ENCODE measurements at places on chromosomes 11 and 22.
A peak's percentile ranks its signal among the peaks of the same experiment; 100 is the strongest.

DNA sequence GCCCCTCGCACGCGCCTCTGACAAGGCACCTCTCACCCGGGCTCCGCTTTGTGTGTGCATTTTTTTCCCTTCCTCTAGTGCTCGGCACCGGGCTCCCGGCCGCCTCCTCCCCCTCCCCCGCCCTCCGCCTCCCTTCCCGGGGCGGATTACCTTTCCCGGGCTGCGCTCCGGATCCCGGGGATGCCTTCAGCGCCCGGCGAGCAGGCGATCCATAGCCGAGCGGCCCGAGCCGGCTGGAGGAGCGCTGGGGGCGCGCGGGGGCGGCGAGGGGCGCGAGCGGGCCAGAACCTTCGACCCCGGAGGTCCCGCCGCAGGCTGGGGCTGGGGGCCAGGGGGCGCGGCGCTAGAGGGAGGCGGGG lies 282 bp downstream of the MPPED2 start:
- peak; percentile 69 for DNase-seq

DNA sequence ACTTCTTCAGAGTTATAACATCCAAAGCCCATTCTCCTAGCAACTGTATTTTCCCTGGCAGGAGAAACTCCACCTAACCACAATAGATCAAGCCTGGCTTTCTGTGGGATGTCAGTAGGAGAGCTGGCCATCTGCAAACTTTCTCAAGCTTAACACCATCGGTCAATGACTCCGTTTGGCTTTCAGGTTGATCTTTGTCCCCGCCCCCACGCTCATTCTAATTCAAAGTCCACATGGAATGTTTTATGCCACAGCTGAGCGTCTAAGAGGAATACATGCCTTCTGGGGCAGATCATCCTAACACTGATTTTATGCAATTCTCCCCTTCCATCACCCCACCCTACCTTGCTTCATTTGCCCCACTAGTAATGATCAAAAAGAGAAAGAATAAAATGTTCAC lies 4.8 kb downstream of the GVQW3 start:
- DNase-seq: no peak

DNA sequence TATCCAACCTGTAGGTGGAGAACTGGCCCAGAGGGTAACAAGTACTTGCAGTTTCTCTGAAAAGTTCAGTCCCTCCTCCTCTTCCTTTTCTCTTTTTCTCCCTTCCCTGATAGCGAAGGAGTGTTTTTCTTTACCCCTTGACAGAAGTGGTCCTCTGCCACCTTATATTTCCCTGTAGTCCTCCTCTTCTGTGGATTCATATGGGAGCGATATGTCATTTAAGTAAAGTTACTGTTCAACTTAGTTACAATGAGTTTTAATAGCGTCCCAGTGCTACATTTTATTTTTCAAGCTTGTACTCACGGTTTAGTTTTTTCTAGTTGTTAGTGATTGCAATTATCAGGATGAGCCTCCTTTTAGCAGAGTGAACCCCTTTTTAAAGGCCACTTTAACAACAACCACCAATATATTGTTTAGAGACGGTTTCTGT lies 1.4 kb downstream of the PCF11 start:
- DNase-seq: no peak

DNA sequence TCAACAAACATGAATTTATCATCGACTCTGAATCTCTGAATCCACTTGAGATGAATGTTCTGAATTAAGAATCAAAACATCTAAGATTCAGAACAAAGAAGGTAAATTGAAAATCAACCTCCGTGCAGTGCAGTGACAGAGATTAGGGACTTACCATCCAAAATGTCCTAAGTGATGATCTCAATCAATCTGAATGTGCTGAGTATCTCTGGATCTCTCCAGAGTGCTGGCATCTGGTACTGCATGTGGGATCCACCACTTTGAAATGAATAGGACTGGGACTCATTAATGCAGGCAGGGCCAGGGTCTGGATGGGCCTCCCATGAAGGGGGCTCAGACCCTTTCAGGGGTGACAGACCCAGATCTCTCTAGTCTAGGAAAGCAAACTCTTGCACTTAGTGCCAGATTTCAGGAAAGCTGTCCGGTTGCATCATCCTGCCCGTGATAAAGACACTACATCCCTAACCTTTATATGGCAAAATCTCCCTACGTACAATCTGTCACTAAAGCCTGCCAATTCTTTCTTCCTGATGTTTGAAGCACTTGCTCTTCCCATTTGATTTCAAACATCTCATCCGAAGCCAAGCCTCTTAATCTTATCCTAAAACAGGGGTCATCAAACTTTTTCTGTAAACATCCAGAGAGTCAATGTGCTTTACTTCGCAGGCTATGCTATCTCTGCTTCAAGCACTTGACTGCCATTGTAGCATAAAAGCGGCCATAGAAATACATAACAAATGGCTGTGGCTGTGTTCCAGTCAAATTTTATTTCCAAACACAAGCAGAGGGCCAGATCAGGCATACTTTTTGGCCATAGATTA lies 263.3 kb downstream of the LARGE1 start:
- DNase-seq: no peak

- DNase-seq: no peak
Measured at GRCh38 chr11:65241692-65242091, 20.1 kb upstream of the POLA2 start.

DNA sequence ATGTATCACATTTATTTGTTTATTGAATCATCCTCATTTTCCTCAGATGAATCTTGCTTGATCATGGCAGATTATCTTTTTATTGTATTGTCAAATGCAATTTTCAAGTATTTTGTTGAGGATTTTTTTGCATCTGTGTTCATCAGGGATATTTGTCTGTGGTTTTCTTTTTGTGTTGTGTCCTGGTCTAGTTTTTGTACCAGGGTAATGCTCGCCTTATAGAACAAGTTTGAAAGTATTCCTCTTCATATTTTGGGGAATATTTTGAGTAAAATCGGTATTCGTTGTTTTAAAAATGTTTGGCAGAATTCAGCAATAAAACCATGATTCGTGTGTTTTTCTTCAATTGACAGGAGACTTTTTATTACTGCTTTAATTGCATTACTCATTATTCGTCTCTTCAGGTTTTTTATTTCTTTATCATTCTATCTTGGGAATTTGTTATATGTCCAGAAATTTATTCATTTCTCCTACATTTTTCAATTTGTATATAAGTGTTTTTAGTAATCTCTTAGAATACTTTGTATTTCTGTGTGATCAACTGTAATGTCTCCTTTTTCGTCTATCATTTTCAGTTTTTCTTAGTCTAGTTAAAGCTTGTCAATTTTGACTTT lies 113.4 kb upstream of the SERPIND1 start:
- DNase-seq: no peak

DNA sequence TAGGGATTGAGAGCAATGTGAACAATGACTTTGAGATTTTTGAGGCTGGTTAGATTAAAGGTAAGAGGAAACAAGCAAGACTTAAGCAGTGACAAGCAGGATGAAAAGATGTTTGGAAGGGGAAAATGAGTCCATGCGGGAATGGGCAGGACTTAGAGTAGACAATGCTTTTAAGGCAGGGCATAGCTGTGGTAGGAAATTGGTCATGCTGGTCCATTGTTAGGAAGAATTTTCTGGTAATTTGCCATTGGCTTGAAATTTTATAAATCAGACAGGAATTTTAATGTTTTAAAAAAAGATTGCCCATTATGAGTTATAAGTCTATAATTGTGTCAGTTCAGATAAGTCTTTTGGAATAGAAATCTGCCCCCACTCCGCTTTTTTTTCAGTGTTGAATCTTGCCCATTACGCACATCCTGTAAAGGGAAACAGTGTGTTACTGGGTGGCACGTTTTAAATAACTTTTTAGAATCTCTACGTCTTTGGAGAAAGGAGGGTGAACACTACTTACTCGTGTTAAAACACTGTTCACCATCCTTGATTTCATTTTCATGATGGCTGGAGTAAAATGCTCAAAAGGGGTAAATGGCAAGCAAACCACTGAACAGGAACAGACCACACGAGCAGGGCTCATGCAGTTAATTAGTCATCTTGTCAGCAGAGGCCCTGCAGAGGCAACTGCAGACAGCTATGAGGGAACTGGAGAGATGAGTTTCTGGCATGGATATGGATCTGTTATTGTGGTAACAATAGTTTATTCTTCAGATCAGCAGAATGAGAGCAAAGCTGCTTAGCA lies 25.0 kb downstream of the SWAP70 start:
- peak; percentile 49 for DNase-seq

Data from muscle of leg (tissue), 16 donors.